ENCODE measurements at places on chromosomes 3 and 15.

DNA sequence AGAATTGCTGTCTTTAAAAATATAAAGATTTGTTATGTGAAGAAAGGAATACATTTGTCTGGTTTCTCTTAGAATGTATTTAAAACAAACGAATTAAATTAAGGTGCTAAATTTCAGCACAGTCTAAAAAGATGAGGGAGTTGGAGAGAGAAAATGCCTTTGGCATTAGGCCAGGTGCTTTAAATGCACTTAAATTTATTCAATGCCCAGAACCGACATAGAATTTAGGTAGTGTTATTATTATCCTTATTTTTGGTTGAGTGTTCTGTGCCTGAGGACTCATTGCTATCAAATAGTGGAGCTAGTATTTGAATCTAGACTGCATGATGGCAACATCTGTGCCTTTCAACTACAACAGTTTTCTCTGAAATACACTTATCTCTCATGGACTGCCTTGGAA, 287.5 kb downstream of the RBMS3 start:
- no peak for DNase-seq

- no peak for DNase-seq
These were observed 241.6 kb downstream of the GAP43 start for GRCh38 chr3:115864911-115865310.

- DNase-seq: peak; percentile 32
These were observed 48.9 kb upstream of the RBP1 start for GRCh38 chr3:139588450-139588849.

DNA sequence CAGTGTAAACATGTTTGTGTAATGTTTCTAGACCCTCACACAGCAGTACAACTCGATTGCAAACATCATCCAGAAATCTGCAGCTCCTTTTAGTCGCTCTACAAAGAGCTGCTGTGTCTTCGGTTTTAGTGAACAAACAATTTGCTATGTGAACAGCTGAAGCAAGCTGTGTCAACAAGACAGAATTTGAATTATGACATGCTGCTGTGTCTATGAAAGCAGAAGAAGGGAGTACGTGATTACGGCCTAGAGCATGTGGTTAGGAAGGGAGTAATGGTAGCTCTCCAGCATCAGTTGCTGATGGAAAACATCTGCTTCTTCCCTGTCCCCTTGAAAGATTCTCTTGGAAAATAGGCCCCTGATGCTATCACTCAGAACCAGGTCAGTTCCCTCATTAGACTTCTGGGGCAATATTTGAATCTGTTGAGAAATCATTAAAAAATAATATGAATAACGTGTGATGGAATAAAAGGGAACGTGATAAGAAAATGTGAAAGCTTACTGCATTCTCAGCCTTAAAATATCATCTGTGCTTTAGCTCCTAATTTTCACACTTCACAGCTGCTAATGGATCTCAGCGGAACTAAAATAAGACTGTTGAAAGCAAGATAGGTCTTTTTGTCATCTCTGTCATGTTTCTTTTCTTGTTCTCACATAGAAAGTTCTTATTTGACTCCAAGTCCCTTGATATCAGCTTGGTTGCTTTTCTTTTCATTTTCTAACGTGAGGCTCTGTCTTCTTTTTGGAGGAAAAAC, 891.5 kb downstream of the ROBO2 start:
- DNase-seq: no peak

DNA sequence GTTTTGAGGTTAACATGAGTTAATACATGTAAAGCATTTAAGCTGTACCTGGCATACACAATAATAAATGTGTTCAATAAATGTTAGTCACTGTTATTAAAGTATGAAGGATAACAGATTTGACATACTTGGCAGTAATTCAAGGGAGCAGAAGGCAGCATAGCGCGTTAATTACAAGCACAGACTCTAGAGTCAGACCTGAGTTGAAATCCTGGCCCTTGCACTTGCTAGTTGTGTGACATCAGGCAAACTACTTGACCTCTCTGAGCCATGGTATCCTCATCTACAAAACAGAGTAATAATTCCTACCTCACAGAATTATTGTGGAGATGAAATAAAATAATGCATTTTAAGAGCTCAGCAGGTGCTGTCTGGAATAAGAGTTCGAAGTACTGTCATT, 5.4 kb downstream of the IFT122 start:
- no peak for DNase-seq

- no peak for DNase-seq
These were observed 1.5 kb upstream of the CACNA2D3 start for GRCh38 chr3:54120657-54121413.

GRCh38 chr3:47612178-47612577, 33.5 kb upstream of the CSPG5 start:
- no peak for DNase-seq

GRCh38 chr3:175198991-175199783, 340.1 kb downstream of the NAALADL2 start:
- no peak for DNase-seq

DNA sequence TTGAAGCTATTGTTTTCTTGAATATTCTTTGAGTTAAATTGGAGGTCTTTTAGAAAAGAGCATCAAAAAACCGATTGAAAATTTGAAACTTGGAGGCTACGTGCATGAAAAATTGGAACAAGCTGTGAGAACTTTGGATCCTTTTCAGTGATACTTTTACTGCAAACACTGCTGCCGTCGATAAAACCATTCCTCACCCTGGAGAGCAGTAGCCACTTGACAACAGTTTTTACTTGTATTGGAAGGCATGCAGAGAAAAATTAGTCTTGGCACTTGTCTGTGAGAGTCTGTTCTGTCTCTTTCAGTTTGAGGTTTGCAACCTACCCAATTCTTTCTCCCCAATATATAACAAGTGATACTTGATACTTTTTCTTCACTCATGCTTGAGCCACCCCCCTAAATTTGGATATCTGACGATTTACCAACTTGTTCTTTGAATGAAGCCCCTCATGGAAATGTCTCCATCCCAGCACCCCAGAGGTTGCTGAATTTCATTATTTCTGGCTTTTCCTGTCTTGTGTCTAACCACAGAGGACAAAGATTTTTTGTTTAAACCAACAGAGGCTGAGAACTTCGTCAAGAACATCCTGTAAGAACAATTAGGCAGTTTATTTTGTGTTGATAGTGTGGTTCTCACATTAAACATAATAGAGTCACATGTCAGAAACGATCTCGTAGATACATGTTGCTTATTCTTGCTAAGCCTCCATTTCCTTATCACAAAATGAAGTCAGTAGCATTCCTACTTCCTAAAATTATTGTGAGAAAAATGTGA, 307.3 kb upstream of the PLSCR5 start:
- no peak for DNase-seq

DNA sequence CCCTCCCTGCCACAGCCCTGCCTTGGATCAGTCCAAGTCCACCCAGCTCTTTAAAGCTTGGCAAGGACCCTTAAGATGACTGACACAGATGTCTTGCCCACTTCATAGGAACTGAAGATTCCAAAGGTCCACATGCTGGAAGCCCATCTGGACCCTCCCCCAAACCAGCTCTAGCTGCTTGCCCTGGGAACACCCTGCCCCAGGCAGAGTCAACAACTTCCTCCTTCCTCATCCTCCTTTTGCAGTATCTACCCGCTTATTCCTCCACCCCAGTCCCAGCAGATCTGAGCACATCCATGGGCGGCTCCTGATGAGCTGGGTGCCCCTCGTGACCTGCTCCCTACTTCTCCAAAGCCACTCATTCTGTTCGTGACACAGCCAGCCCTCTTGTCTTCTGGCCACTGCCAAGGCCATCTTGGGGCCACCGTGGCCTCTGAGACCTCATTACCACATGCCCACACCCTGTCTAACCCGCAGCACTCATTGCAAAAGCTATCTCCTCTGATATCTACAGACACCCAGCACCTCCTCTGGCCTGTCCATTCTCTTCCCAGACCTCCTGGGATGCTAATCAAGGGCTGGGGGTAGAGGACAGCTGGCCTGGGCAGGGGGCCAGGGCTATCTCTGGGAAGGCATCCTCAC, 2.0 kb upstream of the PFKFB4 start:
- DNase-seq: peak; percentile 85

DNA sequence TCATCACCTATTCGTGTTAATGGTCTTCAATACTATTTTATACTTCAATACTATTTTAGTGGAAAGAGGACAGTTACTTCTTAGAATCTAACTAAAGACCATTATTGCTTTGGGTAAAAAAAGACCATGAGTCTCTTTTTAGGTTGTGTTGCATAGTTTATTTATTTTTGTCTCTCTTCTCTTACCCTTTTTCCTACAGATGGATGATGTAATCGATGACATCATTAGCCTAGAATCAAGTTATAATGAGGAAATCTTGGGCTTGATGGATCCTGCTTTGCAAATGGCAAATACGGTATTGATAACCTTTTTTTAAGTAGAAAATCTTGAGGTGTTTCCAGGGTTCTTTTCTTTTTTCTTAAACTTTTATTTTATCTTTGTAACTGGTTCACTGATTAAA, 58.5 kb upstream of the SAMMSON start:
- DNase-seq: no peak

- no peak for DNase-seq
These were observed 4.7 kb downstream of the PLA2G4F start for GRCh38 chr15:42151736-42152135.

GRCh38 chr15:72472992-72473610, 1.0 kb upstream of the ARIH1 start:
- DNase-seq: peak; percentile 14
